ENCODE measurements at places on chromosomes 11 and 22. TPM values are rescaled to one million over a fixed set of nuclear protein-coding genes. Genes with fewer than 3 reads are reported as not detected.

- no peak for DNase-seq
- no peaks in the 10 kb centered on the region for H3K4me1 ChIP-seq
- peak overlapping the region; percentile 79 for H3K27ac ChIP-seq
Observed at GRCh38 chr22:18056161-18056666, 21.6 kb upstream of the PEX26 start.

OR52N4 gene
- total RNA-seq: not detected

GRCh38 chr22:37353839-37354238, 71.5 kb downstream of the CYTH4 start:
- no peaks in the 10 kb centered on the region for H3K36me3 ChIP-seq
- H3K4me1 ChIP-seq: no peaks in the 10 kb centered on the region
- no peak for DNase-seq

DNA sequence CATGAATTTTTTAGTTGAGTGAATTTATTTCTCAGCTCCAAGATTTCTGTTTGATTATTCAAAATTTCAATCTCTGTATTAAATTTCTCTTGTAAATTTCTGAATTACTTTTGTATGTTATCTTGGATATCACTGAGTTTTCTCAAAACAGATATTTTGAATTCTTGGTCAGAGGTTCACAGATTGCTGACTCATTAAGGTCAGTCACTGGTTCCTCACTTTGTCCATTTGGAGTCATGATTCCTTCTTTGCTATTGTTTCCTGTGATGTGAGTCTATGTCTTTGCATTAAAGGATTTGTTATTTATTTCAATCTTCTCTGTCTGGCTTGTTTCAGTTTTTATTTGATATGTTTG, 10.2 kb upstream of the IL17RA start:
- no peaks in the 10 kb centered on the region for H3K4me1 ChIP-seq
- no peak overlapping the region for H3K27ac ChIP-seq
- peaks cover 5% of the 10 kb centered on the region for H3K27me3 ChIP-seq
- no peak overlapping the region for H3K4me3 ChIP-seq
- H3K36me3 ChIP-seq: no peaks in the 10 kb centered on the region

DNA sequence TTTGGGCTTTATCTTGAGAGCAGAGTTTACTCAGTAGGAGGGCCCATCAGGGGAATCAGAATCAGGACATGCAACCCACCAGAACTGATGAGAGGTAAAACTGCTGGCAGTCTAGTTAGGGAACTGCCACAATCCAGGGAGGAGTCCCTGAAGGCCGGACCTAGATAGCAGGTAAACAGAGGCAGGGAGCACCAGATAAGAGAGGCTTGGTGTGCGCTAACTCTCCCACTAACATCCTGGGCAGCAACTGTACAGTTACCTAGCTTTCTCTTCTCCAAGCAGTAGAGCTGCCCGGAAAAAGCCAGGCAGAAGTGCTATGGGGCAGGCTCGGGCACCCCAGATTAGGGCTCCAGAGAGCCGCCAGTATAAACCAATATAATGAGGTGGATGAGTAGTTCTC, 865 bp upstream of the AMOTL1 start:
- DNase-seq: no peak
- H3K36me3 ChIP-seq: no peaks in the 10 kb centered on the region
- H3K27me3 ChIP-seq: no peaks in the 10 kb centered on the region
- peak overlapping the region; percentile 97 for H3K27ac ChIP-seq
- peak overlapping the region; percentile 84 for H3K4me3 ChIP-seq

- H3K27ac ChIP-seq: no peak overlapping the region
- H3K27me3 ChIP-seq: no peaks in the 10 kb centered on the region
- DNase-seq: no peak
- no peaks in the 10 kb centered on the region for H3K4me1 ChIP-seq
- no peaks in the 10 kb centered on the region for H3K36me3 ChIP-seq
Observed at GRCh38 chr11:4190098-4190497, 95.5 kb downstream of the RRM1 start.

DNA sequence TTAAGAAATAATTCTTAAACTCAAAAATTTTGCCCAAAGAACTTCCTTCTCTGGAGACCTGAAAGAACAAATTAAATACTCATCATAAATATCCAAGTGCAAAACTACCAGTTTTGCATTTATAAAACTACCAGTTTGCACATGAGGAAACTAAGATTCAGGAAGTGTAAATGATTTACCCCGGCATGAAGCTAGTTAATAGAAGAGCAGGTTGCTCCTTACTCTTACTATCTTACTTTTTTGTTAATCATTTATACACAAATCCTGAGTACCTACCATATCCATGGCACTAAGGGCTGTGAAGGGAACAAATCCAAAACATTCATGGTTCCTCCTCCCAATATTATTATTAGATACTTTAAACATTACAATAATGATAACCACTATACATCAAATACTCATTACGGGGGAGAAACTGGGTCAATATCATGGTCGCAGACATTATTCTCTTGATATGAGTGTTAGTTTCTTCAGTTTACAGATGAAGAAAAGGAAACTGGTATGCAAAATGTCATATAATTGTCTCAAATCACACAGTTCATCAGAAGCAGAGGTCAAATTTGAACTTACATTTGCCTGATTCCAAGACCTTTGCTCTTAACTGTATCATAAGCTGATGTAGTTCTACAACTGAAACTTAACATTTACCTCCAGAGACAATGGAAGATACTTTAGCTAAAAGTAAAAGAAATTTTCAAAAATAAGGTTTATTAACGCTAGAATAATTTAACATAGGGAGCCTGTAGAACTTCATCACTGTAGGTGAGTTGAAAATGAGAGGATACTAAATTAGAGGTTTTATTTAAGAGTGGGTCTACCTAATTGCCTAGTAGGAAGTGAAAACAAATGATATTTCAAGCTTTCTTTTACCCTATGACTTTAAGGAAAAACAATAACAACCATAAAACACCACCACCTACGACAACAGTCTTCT, 74.5 kb downstream of the FAM76B start:
- H3K4me3 ChIP-seq: no peak overlapping the region
- H3K27ac ChIP-seq: no peak overlapping the region
- H3K36me3 ChIP-seq: no peaks in the 10 kb centered on the region
- H3K4me1 ChIP-seq: no peaks in the 10 kb centered on the region
- H3K27me3 ChIP-seq: no peaks in the 10 kb centered on the region

KIAA0930 gene
- total RNA-seq: 34.6 TPM

SCUBE2 gene
- 7.5 TPM for total RNA-seq

GRCh38 chr11:15189641-15190365, 75.1 kb downstream of the INSC start:
- no peak overlapping the region for H3K27ac ChIP-seq
- DNase-seq: no peak
- H3K4me1 ChIP-seq: no peaks in the 10 kb centered on the region
- H3K27me3 ChIP-seq: no peaks in the 10 kb centered on the region

DNA sequence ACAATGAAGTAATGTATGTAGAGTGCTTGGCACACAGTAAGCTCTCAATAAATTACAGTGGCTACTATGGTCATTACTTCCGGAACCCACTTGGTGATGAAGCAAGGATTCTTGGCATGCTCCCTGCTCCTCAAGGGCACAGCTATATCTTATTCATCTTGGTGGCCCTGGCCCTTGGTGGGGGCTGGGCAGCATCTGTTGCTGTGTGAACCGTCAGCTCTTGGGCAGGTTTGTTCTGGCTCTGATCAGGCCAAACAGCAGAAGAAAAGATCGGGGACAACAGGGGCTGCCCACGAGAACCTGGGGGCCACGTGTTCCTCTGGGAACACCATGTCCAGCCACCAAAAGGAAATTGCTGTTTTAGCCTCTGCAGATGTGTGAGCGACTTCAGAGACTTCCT, 136.9 kb upstream of the SYT13 start:
- no peak for DNase-seq
- H3K4me3 ChIP-seq: no peak overlapping the region
- peaks cover 7% of the 10 kb centered on the region for H3K4me1 ChIP-seq
- H3K27me3 ChIP-seq: no peaks in the 10 kb centered on the region
- H3K27ac ChIP-seq: no peak overlapping the region

DNA sequence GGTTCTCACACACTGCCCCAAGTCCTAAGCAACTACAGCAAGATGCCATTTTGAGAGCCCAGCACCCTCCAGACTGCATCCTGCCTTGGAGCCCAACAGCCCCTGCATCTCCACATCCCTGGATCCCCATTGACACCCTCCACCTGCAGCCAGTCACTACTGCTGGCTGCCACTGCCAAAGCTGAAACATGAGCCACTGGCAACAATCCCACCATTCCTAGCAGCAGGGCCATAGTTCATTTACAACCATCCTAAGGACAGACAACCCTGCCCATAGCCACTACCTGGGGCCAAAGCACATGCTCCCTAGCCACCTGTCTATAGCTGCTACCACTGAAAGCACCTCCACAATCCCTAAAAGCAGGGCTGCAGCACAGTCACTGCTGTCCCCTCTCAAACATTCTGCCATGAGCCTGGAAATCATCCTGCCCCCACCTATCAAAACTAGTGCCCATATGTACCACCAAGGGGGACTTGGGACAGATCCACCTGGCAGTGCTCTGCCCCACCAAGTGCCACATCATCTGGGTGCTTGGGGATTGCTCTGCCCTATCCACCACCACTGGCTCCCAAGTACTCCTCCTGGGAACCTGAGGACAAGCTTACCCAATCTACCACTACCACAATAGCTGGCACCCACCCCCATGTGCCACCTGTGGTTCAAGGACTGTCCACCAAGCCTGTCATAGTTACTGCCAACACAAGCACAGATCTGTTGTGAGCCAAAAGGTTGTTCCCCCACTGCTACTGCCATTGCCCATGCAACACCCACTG, 138.8 kb upstream of the SOX6 start:
- H3K4me3 ChIP-seq: no peak overlapping the region
- no peak for DNase-seq
- H3K4me1 ChIP-seq: no peaks in the 10 kb centered on the region
- no peak overlapping the region for H3K27ac ChIP-seq

NTM gene
- 13.9 TPM for total RNA-seq

- no peaks in the 10 kb centered on the region for H3K27me3 ChIP-seq
- no peak overlapping the region for H3K4me3 ChIP-seq
- H3K36me3 ChIP-seq: no peaks in the 10 kb centered on the region
- peaks cover 10% of the 10 kb centered on the region for H3K4me1 ChIP-seq
- H3K27ac ChIP-seq: no peak overlapping the region
Observed at GRCh38 chr11:17519061-17519885, 24.9 kb downstream of the USH1C start.

DNA sequence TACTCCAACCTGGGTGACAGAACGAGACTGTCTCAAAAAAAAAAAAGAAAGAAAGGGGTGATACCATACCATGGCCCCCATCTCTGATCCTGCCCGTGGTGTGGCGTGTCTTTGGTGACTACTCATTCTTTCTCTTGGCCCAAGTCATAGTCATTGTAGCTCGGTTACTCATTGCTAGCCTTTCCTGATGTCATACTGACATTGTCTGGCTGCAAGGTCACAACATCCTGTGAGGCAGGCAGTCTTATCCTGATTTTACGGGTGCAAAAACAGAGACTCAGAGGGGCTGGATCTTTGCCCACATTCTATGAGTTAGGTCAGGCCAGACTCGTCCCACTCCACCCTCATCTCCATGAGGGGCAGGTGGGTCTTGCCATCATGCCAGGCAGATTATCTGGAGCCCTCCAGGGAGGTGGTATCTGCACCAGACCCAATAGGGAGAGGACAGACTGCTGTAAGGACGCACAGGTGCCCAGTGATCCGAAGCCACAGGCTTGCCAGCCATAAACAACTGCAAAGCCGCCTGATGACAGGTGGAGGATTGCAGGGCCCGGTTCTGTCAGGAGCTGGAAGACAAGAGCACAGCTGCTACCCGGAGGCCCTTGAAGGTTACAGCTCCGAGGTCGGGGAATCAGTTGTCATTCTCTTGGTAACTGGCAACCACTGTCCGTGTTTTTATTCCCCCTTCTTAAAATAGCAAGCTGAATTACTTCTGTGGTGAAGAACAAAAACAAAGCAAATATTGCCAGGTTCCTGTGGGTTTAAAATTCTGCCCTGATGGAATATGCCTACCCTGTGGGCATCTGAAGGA, 13.8 kb downstream of the TOM1 start:
- H3K27ac ChIP-seq: peak overlapping the region; percentile 61
- H3K27me3 ChIP-seq: no peaks in the 10 kb centered on the region
- H3K4me1 ChIP-seq: peaks cover 43% of the 10 kb centered on the region
- H3K4me3 ChIP-seq: no peak overlapping the region
- H3K36me3 ChIP-seq: peaks cover 8% of the 10 kb centered on the region
- peak; percentile 67 for DNase-seq

GRCh38 chr22:29224121-29224858, 18.6 kb downstream of the EMID1 start:
- peak; percentile 86 for DNase-seq
- H3K27ac ChIP-seq: peak overlapping the region; percentile 37
- no peak overlapping the region for H3K4me3 ChIP-seq

All from sigmoid colon (tissue), 7 donors.